Cardiac muscle cell (in vitro differentiated cells and primary cell): ENCODE measurements at places on chromosomes 6 and 20. TPM values are rescaled to one million over a fixed set of nuclear protein-coding genes. Genes with fewer than 3 reads are reported as not detected.

- peak overlapping the region; percentile 81 for H3K4me3 ChIP-seq
- DNase-seq, result peak; percentile 17
- H3K27ac ChIP-seq, result peak overlapping the region; percentile 89
- no peaks in the 10 kb centered on the region for H3K36me3 ChIP-seq
Observed at GRCh38 chr6:26155061-26155930, 68.1 kb downstream of the HFE start.

DNA sequence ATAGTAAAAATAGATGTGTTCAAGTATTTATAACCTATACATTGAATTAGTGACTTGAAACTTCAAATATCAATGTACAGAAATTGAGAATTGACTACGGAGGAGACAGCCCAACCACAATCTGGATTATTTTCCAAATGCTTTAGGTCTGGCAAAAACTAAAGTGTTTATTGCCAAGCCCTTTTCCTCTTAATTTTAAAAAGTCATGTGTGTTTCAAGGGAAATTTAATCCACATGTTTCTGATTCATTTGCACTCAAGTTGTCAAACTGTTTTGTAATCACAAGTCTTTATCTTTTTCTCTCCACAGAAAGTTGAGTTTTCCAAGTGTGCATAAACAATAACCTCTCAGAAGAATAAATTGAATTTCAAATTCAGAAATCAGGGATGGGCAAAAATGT, 350.8 kb upstream of the RSPO3 start:
- no peaks in the 10 kb centered on the region for H3K27me3 ChIP-seq
- no peak overlapping the region for H3K4me3 ChIP-seq
- no peaks in the 10 kb centered on the region for H3K36me3 ChIP-seq
- H3K27ac ChIP-seq, result no peak overlapping the region
- no peak for DNase-seq

DNA sequence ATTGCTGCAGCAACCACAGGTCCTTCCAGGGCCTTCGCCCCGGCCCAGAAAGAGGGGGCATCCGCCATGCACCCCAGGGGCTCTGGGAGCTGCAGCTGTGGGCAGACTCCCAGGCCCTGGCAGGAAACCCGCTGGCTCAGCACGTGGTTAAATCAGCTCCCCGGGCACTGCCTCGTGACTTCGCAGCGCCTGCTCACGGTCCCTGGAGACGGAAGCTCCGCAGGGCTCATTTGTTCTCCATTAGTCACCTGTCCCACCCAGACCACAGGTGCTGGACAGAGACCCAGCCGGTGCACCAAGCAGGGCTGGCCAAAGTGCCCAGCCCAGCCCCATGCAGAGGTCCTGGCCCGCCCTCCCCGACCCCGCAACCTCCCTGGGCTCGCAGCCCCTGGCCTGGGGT, 14.7 kb downstream of the KCNQ2 start:
- no peaks in the 10 kb centered on the region for H3K4me1 ChIP-seq
- H3K27me3 ChIP-seq, result no peaks in the 10 kb centered on the region
- DNase-seq, result peak; percentile 7
- H3K4me3 ChIP-seq, result no peak overlapping the region

- DNase-seq, result no peak
- H3K4me1 ChIP-seq, result no peaks in the 10 kb centered on the region
- no peaks in the 10 kb centered on the region for H3K27me3 ChIP-seq
- H3K4me3 ChIP-seq, result no peak overlapping the region
- H3K27ac ChIP-seq, result no peak overlapping the region
Observed at GRCh38 chr20:52270001-52270606, 78.5 kb upstream of the ZFP64 start.

- H3K4me3 ChIP-seq, result no peak overlapping the region
- no peak for DNase-seq
- H3K4me1 ChIP-seq, result no peaks in the 10 kb centered on the region
- H3K27ac ChIP-seq, result no peak overlapping the region
- no peaks in the 10 kb centered on the region for H3K27me3 ChIP-seq
Observed at GRCh38 chr20:12270863-12271262, 353.2 kb downstream of the BTBD3 start.

- peaks cover 7% of the 10 kb centered on the region for H3K27me3 ChIP-seq
- H3K36me3 ChIP-seq, result no peaks in the 10 kb centered on the region
- DNase-seq, result no peak
- no peak overlapping the region for H3K4me3 ChIP-seq
Observed at GRCh38 chr6:17032590-17032987, 69.3 kb upstream of the STMND1 start.

- DNase-seq, result no peak
- no peak overlapping the region for H3K27ac ChIP-seq
- no peaks in the 10 kb centered on the region for H3K36me3 ChIP-seq
- no peak overlapping the region for H3K4me3 ChIP-seq
Observed at GRCh38 chr20:7660165-7660564, 280.1 kb downstream of the HAO1 start.

GRCh38 chr6:7424967-7425807, 35.6 kb downstream of the RIOK1 start:
- H3K36me3 ChIP-seq, result no peaks in the 10 kb centered on the region
- H3K4me1 ChIP-seq, result no peaks in the 10 kb centered on the region
- no peak overlapping the region for H3K4me3 ChIP-seq
- peak overlapping the region; percentile 57 for H3K27ac ChIP-seq
- H3K27me3 ChIP-seq, result no peaks in the 10 kb centered on the region

- H3K4me1 ChIP-seq, result peaks cover 10% of the 10 kb centered on the region
- no peaks in the 10 kb centered on the region for H3K27me3 ChIP-seq
- no peak overlapping the region for H3K4me3 ChIP-seq
- H3K36me3 ChIP-seq, result no peaks in the 10 kb centered on the region
- no peak overlapping the region for H3K27ac ChIP-seq
- no peak for DNase-seq
Observed at GRCh38 chr6:6940031-6941025, 167.4 kb upstream of the RREB1 start.

GRCh38 chr20:4081421-4081820, 66.1 kb upstream of the RNF24 start:
- no peaks in the 10 kb centered on the region for H3K36me3 ChIP-seq
- no peak overlapping the region for H3K4me3 ChIP-seq
- DNase-seq, result peak; percentile 87
- peaks cover 14% of the 10 kb centered on the region for H3K4me1 ChIP-seq
- no peaks in the 10 kb centered on the region for H3K27me3 ChIP-seq

GRCh38 chr20:8039042-8039441, 19.5 kb upstream of the TMX4 start:
- H3K4me1 ChIP-seq, result no peaks in the 10 kb centered on the region
- no peak for DNase-seq
- H3K27me3 ChIP-seq, result peaks cover 6% of the 10 kb centered on the region
- H3K4me3 ChIP-seq, result no peak overlapping the region
- no peak overlapping the region for H3K27ac ChIP-seq
- H3K36me3 ChIP-seq, result no peaks in the 10 kb centered on the region

DNA sequence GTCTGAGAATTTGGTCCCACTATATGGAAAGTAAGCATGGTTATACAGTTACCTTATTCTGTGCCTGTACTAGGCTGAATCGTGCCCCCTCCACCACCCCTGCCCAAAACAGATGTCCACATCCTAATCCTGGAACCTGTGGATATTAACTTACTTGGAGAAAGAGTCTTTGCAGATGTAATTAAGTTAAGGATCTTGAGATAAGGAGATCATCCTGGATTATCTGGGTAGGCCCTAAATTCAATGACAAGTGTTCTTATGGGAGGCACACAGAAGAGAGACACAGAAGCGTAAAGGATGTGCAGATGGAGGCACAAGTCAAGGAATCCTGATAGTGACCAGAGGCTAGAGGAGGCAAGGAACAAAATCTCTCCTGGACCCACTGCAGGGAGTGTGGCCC, 116.7 kb upstream of the MAN1A1 start:
- no peaks in the 10 kb centered on the region for H3K27me3 ChIP-seq
- no peak overlapping the region for H3K4me3 ChIP-seq
- peaks cover 12% of the 10 kb centered on the region for H3K4me1 ChIP-seq
- DNase-seq, result no peak
- H3K27ac ChIP-seq, result no peak overlapping the region
- no peaks in the 10 kb centered on the region for H3K36me3 ChIP-seq

GRCh38 chr20:38920411-38920810, 5.8 kb upstream of the FAM83D start:
- H3K4me3 ChIP-seq, result no peak overlapping the region
- no peaks in the 10 kb centered on the region for H3K4me1 ChIP-seq
- H3K27ac ChIP-seq, result no peak overlapping the region
- DNase-seq, result no peak
- H3K27me3 ChIP-seq, result no peaks in the 10 kb centered on the region

- peaks cover 45% of the 10 kb centered on the region for H3K4me1 ChIP-seq
- no peak overlapping the region for H3K4me3 ChIP-seq
- peak overlapping the region; percentile 81 for H3K27ac ChIP-seq
- H3K27me3 ChIP-seq, result no peaks in the 10 kb centered on the region
- no peaks in the 10 kb centered on the region for H3K36me3 ChIP-seq
- no peak for DNase-seq
Observed at GRCh38 chr20:6485351-6485750, 282.1 kb upstream of the BMP2 start.

Gene MAD2L1BP
- 53.7 and 60.6 TPM in 2 replicates for polyA plus RNA-seq

Gene MUC21
- not detected in 2 replicates for polyA plus RNA-seq

Gene HTR1B
- polyA plus RNA-seq, result 0.97 and 2.8 TPM in 2 replicates

Gene CDH4
- polyA plus RNA-seq, result 0.43 and 2.4 TPM in 2 replicates

Gene KCNQ2
- polyA plus RNA-seq, result 17.3 and 18.6 TPM in 2 replicates

Gene SEMG1
- not detected in 2 replicates for polyA plus RNA-seq
